ENCODE measurements at places on chromosomes 11 and 22.

GRCh38 chr22:47309476-47309875 lies 547.0 kb downstream of the TBC1D22A start:
- no peak for DNase-seq

DNA sequence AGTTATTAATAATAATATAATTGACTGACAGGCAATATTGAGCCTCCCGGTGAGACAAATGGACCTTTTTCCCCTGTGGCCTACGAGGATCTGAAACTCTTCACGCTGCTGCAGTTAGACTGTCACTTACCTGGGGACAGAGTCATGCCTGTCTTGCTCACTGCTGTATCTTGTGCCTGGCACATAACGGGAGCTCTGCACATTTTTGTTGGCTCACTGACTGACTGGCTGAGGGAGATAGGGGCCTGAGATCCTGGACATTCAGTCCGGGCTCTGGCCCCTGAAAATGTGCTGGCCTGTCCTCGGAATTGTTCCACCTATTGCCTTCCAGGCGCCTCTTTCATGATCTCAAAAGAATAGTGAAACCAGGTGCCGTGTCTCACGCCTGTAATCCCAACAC lies 743 bp upstream of the CD3D start:
- DNase-seq, result peak; percentile 42

- DNase-seq, result peak; percentile 13
Observed at GRCh38 chr22:36337365-36338130, 50.2 kb downstream of the MYH9 start.

GRCh38 chr11:81986556-81987161 lies 747.0 kb downstream of the FAM181B start:
- DNase-seq, result no peak

DNA sequence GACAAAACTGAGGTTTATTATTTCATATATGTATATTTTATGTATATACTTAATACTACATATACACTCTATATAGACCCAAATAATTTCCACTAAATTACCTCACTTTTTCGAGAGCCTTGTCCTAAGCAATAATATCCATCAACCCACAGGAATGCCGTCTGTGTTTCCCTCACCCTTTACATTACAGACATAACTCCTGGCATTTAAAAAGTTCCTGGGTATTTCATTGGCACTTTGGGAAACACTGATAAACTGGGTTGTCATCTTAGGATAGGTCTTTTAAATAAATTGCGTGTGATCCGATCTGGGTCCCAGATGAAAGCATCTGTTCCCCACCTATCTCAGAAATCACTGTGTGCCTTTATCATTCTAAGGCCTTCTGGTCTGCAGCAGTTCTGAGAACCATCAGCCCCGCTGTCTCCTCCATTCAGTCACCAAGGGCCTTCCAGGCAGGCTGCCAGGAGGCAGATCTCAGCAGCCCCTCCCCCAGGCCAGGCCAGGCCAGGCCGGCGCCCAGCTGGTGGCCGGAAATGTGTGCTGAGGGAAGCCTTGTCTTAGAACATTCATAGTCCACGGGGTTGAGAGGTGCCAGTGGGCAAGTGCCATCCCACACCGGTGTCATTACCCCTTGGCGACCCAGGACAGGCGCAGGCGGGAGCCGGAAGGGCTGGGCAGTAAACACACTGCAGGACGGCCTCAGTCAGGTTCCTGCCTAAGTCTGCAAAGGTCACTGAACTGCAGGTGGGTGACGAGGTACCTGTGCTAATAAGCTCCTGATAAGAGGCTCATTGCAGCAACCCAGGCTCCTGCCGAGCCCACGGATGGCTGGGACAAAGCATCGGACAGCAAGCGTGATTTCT lies 3.3 kb downstream of the FGF19 start:
- no peak for DNase-seq

DNA sequence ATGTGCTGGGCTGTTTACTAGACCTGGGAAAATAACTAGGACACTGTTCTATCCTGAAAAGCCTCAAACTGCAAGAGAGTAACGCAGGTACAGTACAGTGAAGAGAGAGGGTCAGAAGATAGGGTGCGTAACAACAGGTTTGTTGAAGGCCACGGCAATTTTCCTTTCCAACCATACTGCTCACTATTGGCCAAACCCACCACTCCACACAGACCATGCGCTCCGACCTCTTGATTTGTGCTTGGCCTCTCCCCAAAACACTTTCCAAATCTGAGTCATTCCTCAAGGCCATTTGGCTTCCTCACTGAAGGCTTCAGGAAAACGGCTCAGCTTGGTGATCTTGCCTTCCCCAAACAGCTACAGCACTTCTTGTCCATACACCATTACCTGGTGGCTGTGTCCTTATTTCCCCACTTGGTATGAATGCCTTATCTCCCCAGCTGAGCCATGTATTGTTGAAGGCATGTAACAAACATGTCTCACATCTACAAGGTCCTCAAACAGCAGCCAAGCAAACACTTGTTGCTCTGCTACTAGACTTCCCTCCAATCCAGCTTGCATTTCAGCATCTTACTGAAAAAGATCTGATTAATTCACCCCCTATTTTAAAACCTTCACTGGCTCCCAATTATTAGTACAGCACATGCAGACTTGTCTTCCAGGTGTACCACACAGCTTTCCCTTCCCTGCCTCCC lies 40.9 kb downstream of the TCF20 start:
- no peak for DNase-seq

All from stimulated activated naive CD4-positive, alpha-beta T cell (primary cell).